CD4-positive, alpha-beta T cell treated with Interleukin-2 at 100 ng/mL for 4 hours (primary cell): ENCODE measurements at places on chromosomes 4 and X.

- DNase-seq, result no peak
Observed at GRCh38 chrX:103398421-103398864, 22.1 kb downstream of the BEX3 start.

DNA sequence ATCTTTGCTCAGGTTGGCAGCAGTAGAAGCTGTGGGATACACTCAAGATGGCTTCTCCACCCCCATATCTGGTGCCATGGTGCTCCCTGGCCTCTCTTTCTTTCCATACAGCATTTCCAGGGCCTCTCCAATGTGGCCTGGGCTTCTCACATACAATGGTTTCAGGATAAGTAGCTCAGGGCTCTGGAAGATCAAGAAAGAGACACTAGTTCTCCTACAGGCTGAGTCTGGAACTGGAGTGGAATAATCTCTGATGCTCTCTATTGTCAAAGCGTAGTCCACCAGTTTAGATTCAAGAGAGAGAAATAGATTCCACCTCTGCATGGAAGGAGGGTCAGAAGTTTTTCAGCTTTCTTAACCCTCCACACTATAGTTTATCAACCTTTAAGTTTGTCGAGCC is 138.2 kb upstream of the AADAT start:
- no peak for DNase-seq

- DNase-seq, result no peak
Observed at GRCh38 chrX:31440546-31440945, 368.7 kb upstream of the FTHL17 start.

DNA sequence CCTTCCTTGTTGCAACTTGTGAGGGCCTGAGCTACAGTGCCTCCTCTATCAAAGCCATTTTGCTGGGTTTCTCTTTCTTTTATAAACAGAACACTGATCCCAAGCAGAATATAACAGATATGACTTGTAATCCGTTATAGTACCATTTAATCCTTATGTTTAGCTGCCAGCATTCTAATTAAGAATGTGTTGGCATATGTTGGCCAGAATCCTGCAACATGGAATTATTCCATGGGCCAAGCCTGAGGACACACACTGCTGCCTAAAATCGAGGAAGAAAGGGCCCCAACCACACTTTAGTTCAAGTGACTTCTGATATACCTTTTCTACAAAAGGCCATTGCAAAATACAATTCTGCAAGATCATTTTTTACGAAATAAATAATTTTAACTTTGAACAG is 28.0 kb downstream of the PALLD start:
- DNase-seq, result no peak

- DNase-seq, result no peak
Observed at GRCh38 chr4:153369021-153369420, 24.5 kb downstream of the MND1 start.

- no peak for DNase-seq
Observed at GRCh38 chrX:147838465-147839131, 73.1 kb upstream of the FMR1 start.

GRCh38 chrX:97358941-97359340 is 475.2 kb downstream of the RPA4 start:
- no peak for DNase-seq

GRCh38 chrX:17012465-17012864 is 66.0 kb downstream of the REPS2 start:
- DNase-seq, result no peak

- no peak for DNase-seq
Observed at GRCh38 chr4:23290656-23291055, 597.9 kb downstream of the GBA3 start.

DNA sequence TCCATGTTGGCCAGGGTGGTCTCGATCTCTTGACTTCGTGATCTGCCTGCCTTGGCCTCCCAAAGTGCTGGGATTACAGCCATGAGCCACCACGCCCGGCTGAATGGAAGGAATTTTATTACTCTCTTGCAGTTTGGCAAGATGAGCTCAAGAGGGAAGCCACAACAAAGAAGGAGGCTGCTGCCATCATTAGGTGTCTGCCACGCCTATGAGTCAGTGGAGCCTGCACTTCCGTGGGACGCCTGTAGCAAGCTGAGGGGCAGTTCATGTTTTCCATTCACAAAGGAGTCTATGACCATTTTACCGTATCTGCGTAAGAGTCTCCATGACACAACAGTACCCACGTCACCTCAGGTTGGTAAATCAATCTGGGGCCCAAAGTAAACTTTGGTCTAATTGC is 51.2 kb upstream of the CHRNA9 start:
- DNase-seq, result peak; percentile 89

- no peak for DNase-seq
Observed at GRCh38 chr4:140057701-140058100, 96.3 kb downstream of the MAML3 start.

GRCh38 chrX:12771445-12772069 is 19.7 kb upstream of the PRPS2 start:
- peak; percentile 66 for DNase-seq

GRCh38 chr4:13327991-13328390 is 156.1 kb downstream of the RAB28 start:
- DNase-seq, result no peak

DNA sequence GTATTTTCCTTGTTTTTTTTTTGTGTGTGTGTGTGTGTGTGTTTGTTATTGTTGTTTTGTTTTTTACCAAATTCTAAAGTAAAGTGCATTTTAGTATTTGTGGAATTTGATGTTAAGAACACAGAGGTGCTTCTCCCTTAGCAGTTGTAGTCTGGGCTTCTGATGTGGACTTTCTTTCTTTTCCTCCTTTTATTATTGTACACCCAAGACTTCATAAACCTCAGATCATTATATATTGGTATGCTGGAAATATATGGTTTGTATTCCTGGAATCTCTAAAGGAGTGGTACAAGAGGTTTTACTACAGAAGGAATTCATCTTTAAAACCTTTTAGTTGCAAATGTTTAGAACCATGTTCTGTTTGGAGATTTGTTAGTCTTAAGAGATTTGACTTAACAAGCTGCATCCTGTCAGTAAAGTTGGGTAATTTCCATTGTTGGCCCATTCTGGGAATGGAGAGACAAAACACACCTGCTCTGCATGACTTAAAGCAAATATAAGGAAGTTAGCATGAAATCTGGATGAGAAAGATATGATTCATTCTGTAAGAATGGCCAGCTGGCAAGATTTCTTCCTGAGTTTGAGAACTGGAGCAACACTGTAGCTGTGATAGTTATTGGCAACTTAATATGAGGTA is 64.0 kb downstream of the SMAD1 start:
- DNase-seq, result no peak

DNA sequence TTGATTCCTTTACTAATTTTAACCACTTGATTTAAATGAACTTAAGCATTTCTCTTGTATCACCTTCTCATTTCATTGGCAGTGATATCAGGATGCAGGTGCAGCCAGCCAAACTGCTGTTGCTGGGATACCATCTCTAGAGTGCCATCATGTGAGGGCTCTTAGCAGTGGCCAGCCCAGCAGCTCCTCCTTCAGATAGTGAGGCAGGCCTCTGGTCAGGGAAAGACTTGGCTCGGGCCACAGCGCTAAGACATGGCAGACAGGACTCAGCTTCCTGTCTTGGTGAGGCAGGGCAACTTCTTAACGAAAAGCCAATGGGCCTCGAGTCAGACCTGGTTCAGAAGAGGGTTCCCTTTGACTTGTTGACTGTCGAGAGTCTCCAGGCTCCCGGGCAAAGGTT is 50.0 kb downstream of the NOP14 start:
- no peak for DNase-seq

DNA sequence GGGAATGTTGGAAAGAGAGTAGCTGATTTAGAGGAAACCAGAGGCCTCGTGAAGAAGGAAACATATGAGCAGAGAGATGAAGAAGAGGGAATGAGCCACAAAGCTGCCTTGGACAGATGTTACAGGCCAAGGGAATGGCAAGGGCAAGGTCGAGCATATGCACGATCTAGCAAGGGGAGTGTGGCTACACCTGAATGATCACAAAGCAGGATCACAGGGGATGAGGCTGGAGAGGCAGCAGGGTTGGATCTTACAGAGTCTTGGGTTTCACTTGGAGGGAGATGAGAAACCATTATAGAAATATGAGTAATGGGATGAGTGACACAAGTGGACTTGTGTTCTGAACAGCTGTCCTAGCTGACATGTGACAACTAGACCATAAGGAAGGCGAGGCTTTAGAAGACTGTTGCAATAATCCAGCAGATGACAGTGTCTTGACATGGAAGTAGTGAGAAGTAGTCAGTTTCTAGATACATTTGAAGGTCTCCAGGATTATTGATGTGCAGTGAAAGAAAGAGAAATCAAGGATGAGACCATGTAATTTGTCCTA is 58.7 kb downstream of the RASGEF1B start:
- no peak for DNase-seq

DNA sequence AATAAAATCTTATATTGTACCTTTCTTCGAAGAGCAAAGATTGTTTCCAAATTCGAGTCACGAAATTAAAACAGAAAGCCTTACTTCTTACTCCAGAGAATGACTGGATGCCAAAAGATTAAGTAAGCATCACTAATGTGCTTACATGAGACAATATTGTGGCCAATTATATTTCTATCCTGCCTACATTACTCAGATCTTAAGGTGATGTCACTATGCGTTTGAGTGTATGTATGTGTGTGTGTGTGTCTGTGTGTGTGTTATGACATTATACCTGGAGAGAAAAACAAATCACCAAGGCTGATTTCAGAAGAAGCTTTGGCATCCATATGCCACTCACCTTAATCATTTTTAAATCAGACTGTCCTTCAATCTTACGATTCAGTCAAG is 556.3 kb downstream of the PPARGC1A start:
- DNase-seq, result peak; percentile 34

DNA sequence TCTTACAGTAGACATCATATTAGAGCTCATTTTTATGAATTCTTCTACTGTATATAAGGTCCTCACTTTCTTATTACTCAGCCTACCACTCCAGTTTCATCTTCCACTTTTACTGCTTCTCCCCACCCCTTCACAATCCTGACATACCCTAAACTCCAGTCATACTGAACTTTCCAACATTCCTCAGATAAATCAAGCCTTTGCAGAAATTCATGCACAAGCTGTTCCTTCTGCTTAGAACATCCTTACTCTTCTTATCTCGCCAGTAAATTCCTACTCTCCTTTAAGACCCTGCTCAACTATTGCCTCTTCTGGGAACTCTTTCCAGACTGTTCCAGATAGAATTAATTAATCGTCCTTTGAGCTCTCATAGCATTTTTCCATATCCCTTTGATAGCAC is 24.8 kb downstream of the RTL9 start:
- DNase-seq, result no peak

GRCh38 chr4:109994415-109994827 is 81.7 kb downstream of the EGF start:
- DNase-seq, result no peak

DNA sequence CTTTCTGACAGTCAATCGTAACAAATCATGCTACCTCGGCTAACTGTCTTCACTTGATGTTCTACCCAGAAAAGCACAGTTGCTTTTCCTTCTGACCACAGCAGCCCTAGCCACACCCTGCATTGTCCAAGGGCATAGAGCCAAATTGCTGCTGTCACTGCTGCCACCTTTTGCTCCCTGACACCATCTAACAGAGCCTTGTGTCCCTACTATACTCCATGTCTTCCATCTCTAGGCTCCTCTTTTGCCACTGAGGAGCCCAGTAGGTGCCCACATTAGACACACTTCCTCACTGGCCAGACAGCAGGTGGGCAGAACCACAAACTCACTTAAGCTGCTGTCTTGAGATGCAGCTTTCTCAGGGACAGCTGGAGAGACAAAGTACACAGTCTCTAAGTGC is 91.4 kb downstream of the ANXA3 start:
- DNase-seq, result no peak

- DNase-seq, result no peak
Observed at GRCh38 chrX:69501429-69501828, 2.7 kb upstream of the NALF2 start.

DNA sequence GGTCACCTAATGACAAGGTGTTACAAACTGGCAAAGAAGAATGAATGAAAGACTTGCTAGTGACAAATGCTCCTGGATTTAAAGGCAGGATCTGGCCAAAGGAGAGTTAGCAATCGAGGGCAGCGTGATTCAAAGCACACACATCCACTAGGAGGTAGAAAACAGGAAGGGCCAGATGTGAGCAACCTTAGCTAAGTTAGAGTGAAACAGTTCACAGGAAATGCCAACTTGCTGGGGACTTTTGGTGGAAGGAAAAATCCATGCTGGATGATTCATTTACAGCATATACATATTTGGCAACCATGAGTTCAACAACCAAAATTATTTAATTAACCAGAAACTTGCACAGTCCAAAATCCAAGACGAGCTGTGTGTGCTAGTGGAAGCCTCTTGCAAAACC is 276.9 kb downstream of the PTTG2 start:
- DNase-seq, result no peak

GRCh38 chrX:151393514-151393913 is 3.5 kb upstream of the VMA21 start:
- DNase-seq, result peak; percentile 83

- no peak for DNase-seq
Observed at GRCh38 chrX:150625097-150625496, 56.7 kb downstream of the MTM1 start.

DNA sequence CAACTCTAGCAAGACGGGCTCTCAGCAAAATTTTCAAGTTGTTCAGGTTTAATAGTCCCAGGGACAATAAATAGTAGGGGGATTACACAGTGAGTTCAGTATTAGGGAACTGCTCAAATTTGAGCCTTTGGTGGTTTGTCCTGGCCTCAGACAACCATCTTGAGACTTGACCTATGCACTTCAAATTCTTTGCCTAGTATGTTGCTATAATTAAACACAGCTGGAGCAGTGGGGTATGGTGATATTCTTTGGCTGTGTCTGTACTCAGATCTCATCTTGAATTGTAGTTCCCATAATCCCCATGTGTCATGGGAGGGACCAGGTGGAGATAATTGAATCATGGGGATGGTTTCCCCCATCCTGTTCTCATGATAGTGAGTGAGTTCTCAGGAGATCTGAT is 43.3 kb upstream of the TEX13A start:
- no peak for DNase-seq

DNA sequence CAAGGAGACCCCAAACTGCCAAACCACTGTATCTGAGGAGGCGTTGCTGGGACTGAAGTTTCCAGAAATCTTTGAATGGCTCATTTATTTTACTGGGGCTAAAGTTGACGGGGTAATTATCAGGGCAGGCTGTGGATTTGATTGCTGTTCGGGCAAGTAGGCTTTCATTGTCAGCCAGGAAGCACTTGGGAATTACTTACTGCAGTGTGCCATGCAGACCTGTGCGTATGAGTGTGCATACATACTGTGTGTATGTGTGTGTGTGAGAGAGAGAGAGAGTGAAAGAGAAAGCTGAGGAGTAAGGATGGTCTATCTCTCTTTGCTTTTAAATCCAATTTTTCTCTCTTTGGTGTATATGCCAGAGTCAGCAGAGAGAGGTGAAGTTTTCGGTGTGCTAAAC is 122.7 kb downstream of the NPNT start:
- DNase-seq, result no peak

- DNase-seq, result no peak
Observed at GRCh38 chr4:113699772-113700171, 61.8 kb downstream of the CAMK2D start.

DNA sequence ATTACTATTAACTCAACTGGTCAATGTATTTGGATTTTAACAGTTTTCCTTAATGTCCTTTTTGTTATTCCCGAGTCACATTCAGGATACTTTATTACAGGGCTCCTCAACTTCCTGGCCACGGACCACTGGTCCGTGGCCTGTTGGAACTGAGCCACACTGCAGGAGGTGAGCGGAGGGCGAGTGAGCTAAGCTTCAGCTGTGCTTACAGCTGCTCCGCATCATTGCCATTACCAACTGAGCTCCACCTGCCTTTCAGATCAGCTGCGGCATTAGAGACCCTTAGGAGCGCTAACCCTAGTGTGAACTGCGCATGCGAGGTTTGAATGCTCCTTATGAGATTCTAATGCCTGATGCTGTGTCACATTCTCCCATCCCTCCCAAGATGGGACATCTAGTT is 591.7 kb downstream of the CCSER1 start:
- no peak for DNase-seq

GRCh38 chr4:128227991-128228571 is 59.5 kb downstream of the PGRMC2 start:
- DNase-seq, result no peak
